GM10248 (cell line): ENCODE measurements at places on chromosomes 2 and 18.
A peak's percentile ranks its signal among the peaks of the same experiment; 100 is the strongest.

DNA sequence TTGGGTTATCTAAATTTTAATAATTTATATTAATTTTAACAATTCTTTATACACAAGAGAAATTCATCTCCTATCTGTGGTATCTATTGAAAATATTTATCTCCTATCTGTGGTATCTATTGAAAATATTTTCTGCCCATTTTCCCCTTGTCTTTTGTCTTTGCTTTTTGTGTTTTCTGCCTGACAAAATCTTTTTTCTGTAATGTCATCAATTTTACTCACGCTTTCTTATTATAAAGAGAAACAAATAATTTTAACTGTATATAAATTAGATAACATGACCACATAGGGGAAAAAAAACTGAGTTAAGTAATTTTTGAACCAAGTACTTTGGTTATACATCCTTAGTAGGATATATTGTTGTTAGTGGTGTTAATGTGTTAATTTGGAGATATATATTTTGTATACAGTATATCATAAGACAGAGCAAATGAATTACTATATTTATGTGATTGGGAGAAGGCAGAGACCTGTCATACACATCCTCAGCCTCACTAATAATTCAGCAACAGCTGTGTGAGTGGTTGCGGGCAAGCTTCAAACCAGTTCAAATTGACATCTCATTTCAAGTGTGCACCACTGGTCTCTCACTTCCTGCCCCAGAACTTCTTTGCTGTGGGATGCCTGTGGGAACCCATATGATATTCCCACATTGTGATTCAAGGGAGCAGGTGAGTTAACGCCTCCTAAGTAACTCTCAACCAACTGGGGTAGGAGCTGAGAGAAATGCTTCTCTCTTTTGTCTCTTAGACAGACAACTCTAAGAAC lies 292.4 kb downstream of the SP3 start:
- no peak for DNase-seq

DNA sequence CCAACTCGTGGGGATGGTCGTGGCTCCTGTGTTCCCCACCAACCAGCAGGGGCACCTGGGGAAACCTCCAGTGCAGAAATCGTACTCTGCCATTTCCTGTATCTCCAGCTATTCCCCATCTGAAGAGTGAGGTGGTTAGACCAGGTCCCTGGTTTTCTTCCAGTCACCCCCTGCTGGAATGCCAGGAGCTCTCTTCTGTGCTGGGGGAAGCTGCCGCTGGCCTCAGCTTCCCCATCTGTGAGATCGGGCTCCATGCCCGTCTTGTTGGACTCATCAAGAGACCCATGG lies 119.7 kb downstream of the INHBB start:
- no peak for DNase-seq

DNA sequence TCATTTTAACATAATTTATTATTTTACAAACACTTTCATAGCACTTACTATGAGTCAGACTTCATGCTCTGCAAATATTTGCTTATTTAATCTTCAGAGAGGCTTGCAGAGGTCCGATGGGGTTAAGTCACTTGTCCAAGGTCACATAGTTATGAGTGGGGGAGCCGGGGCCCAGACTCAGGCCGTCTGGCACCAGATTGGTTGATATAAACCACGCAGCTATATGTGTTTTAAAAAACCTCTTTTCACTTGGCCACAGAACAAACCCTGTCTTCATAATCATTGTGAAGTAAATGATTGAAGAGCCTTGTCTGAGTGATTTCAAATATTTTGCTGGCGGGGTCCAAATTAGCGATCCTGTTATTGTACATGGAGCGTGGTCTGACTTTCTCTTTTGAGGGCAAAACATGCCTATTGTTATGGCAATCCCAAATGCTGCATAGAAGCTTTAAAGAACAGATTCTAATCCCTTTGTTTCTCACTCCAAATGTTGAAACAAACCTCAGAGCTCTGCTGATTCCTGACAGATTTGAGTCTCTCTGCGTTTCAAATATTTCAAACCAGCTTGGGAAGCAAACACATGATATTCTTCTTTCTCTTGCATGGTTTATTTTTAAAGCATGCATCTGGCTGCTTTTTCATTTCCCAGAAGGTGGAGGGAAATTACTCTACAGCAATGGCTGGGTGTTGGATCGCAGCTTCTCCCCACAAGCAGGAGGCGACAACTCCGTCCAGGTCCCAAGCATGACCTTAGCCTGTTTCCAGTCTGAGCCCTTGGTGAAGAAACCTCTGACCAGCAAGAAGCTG lies 142.4 kb downstream of the DDX1 start:
- no peak for DNase-seq

GRCh38 chr2:235238537-235238936 lies 255.3 kb upstream of the AGAP1 start:
- no peak for DNase-seq

DNA sequence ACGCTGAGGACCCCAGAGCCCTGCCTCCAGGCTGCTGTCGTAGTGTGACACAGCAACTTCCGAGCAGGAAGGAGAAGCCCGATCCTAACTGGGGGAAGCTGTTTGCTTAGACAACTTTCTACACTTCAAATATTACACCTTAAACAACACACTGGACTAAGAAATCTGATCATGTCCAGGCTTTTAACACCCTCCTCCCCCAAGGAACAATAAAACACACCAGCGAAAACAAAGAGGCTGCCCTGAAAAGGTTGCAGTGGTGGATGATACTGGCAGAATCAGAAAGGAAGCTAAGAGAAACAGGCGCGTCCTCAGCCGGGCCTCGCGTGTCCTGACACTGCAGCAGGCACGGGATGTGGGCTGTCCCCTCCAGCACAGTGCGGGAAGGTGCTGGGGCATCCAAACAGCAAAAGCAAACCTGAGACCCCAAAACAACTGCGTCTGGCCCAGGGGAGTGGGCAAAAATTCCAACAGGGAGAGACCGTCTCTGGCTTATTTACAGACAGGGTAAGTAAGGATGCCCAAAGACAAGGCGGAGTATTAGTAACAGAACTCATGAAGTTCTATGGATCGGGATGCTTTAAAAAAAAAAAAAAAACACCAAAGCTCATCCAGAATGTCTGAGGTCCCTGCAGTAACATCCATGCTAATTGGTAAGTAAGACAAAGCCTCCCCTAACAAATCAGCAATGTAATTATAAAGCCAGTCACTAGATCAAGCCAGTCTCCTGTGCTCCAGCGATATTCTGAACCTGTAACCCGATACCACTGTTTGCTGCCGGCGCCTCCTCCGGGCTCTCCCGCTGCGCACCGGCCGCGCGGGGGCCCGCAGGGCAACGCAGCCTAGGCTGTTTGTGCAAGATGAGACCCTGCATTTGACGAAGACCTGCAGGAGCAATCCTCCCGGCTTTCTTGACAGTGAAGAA lies 9.0 kb downstream of the SERTAD2 start:
- peak; percentile 75 for DNase-seq

GRCh38 chr18:76499637-76500340 lies 4.7 kb upstream of the ZNF516 start:
- DNase-seq = peak; percentile 74

- no peak for DNase-seq
Measured at GRCh38 chr2:165594231-165594934, 124.9 kb downstream of the CSRNP3 start.

DNA sequence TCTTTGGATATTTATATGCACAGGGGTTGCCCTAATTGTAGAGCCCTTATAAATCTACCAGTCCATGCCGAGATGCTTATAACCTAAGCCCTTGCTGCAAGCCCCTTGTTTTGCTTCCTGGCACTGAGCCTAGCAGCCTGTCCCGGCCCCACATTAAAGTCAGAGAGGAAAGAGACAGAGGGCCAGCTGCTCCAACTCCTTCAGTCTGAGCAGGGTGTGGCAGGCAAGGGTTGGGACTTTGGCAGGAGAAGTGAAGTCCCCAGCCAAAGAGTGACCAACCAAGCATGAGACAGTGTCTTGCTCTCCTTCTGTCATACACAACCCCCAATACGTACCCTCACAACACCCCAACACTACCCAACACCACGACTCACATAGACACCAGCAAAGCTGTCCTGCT lies 54.7 kb upstream of the FZD7 start:
- no peak for DNase-seq

DNA sequence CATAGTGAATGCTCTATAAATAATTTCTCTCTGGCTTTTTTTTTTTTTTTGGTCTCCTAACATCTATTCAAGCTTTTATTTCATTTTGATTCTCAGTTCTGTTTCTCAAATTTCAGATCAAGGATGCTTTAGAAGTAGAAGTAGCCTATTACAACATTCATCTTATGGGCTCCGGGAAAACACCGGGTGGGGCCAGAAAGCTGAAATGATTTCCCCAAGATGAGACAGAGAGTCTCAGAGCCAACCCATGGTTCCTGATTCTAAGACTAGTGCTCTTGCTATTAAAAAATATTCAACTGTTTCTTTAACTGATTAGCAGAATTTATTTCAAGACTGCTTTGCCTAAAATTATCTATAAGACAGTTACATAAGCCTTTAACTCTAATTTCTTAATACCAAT lies 147.2 kb upstream of the CCDC68 start:
- no peak for DNase-seq

GRCh38 chr2:173766537-173767289 lies 198.5 kb downstream of the SP3 start:
- DNase-seq = no peak

DNA sequence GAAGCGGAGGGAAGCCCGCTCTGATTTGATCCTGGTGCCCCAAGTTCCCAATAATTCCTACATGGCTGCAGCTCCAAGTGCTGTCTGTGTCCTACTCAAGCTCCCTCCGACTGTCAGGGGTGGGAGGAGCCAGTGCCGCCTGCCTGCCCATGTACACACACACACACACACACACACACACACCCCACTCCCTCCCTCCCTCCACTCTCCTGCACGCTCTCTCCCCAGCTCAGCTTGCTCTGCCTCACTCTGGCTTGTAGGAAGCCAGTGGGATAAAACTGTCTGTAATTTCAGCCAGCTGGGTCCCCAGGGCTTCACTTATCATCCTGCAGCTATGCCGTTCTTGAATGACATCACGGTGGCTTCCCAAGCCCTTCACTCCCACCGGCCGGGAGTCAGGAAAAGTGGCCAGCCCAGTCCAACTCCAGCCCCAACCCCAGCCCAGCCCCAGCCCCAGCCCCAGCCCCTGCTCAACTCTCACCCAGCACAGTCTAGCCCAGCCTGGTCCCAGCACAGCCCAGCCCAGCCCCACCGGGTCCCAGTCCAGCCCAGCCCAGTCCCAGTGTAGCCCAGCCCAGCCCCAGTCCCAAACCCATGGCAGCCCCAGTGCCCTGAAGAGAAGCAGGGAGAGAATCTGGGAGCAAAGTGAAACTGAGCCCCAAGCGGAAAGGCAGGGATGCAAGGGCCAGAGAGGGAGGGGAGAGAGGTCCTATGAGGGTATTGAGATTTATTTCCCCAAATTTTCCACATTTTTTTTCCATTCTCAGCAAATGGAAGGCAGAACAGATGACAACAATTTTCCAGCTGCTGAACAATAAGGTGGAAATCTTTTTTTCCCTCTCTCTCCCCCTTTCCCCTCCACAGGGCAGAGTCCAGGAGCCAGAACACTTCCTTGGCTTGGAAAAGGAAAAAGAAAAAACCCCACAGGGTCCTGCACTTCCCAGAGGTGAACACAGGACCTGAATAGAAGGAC lies 144.0 kb downstream of the TNS1 start:
- no peak for DNase-seq

DNA sequence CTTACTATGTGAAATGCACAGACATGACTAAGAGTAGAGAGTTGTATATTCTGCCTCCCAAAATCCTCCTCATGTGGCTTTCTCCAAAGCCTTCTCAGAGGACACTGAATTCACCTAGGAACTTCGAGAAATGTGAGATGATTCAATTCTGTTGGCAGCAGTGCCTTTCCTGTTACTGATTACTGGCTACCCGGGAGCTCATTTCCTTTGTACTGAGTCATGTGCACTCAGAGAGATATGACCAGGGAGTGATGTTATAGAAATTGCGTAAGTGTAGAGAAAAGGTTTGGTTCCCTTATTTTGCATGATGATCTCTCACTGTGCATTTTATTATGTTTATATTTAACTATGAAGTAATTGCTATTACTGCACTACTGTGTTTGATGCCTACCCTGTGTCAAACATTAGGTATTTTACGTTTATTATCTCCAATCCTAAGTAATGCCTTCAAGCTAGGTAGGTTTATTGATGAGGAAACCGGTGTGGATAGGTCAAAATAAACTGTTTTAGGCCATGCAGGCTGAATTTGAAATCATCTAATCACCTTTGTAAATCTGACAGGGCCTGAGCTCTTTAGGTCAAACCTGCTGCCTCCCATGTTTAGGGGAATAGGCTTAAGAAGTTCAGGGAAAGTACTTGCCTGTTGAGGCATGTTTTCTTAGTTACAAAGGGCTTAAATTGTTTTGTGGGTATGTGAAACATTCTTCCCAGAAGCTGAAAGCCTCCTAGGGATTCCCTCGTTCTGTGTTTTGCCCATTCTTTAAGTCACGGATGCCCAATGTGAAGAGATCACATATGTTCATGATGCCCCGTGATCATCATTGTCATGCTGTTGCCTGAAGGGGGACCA lies 86.8 kb downstream of the FMNL2 start:
- no peak for DNase-seq

GRCh38 chr2:168635065-168635577 lies 167.3 kb upstream of the NOSTRIN start:
- DNase-seq = no peak

DNA sequence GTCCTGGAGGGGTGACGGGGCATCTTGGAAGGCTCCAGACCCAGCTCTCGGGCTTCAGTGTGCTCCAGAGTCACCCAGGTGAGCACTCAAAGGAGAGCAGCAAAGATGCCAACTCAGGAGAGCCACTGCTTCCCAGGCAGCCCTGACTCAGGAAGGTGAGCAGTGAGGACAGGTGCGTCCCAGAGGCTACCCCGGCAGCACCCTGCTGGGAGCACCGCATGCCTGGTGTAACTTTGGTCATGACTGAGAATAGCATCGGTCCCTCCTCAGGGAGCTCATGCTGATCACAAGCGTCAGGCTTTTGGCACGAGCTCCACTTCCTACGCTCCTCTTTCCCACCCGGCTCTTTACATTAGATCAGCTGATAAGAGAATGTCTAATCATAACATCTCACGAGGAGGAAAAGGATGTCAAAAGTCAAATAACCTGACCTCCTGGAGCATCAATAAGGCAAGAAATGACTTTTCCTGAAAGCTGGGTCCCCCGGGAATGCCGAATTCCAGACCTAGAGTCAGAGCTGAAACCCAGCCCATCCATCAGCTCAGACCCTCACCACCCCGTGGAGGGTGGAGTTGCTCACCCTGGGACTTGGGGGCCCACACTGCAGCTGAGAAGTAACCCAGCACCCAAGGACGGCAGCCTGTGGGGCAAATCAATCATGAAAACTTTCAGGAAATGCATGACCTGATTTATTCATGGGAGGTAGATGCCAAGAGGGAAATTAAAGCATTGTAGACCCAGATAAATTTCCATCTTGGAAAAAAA lies 248.8 kb downstream of the ACKR3 start:
- no peak for DNase-seq

DNA sequence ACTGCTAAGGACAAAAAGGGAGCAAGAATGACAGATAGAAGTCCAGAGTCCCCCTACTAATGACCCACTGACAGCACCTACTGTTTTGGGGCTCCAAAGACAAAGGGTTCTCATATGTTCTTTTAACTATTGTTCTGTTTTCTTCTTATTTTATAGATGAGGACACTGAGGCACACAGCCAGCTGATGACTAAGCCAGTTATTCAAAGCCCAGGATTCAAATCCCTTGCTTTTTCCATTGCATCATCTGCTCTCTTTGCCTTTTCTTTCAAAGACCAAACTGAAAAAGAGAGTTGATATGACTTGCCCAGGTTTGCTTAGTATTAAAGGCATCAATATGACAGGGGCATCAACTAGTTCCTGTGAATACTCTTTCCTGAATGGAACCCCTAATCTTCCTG lies 299.8 kb downstream of the LRATD1 start:
- DNase-seq = no peak
